Cerebellar cortex (tissue), 1 donor: ENCODE measurements at places on chromosomes 7 and 10.

GRCh38 chr7:24152356-24152755 lies 131.6 kb upstream of the NPY start:
- no peak for DNase-seq

- DNase-seq = no peak
Measured at GRCh38 chr10:50536617-50537240, 87.0 kb downstream of the SGMS1 start.

- DNase-seq = no peak
Measured at GRCh38 chr10:13518076-13518692, 10.6 kb downstream of the BEND7 start.

DNA sequence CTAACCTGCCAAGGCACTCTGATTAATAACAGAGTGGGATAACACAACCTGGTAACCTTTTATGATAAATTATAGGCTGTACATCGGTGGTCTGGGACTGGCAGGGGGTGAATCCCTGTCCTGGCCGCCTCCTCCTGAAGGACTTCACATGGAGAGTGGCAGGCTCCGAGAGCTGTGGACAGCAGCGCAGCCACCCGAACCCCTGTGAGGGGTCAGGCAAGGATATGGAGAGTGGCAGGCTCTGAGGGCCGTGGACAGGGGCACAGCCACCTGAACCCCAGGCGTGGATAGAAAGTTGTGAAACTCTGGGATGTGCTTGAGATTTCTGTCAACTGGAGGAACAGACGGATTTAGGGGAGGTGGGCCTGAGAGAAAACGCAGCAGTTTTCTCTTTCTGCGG lies 107.0 kb upstream of the MGMT start:
- DNase-seq = no peak

GRCh38 chr10:25130906-25131305 lies 43.9 kb upstream of the GPR158 start:
- DNase-seq = no peak

GRCh38 chr10:132463333-132464255 lies 66.6 kb downstream of the PWWP2B start:
- peak; percentile 48 for DNase-seq

DNA sequence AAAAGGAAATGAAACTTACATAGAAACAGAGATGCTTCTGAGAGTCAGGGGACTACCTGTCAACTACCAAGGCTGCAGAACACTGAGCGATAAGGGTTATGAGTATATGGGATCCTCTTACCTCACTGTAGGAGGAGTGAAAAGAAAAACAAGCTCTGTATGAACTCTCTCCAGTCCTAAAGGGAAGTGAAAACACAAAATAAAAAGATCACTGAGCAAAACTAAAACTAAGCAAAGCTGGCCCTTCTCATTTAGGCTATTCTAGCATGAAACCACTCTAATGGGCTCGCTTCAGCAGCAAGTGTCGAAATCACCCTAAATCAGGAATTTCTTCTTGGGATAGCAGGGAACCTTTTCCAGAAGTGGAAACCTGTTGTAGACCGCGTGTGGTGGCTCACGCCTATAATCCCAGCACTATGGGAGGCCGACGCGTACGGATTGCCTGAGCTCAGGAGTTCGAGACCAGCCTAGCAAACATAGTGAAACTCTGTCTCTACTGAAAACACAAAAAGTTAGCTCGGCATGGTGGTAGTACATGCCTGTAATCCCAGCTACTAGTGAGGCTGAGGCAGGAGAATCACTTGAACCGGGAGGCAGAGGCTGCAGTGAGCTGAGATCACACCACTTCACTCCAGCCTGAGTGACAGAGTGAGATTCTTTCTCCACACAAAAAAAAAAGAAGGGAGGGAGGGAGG lies 27.0 kb downstream of the DCLRE1C start:
- DNase-seq = no peak

DNA sequence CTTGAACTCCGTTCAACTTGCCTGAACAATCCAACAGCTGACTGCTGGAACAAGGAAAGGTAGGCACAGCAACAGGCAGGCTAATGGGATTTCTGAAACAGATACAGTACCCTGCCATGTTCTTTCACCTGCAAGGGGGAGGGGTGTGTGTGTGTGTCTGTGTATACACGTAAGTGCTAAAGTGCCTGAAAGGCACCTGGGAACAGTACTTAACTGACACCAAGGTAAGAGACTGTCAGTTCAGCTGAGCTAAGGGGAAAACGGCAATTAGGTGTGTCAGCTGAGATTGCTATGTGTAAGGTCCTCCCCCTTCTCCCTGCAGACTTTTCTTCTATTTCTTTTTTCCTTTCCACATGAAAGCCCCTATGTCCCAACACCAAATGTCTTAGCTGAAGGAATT lies 27.0 kb downstream of the NAMPT start:
- DNase-seq = no peak

- no peak for DNase-seq
Measured at GRCh38 chr10:23826421-23826820, 382.5 kb upstream of the KIAA1217 start.

DNA sequence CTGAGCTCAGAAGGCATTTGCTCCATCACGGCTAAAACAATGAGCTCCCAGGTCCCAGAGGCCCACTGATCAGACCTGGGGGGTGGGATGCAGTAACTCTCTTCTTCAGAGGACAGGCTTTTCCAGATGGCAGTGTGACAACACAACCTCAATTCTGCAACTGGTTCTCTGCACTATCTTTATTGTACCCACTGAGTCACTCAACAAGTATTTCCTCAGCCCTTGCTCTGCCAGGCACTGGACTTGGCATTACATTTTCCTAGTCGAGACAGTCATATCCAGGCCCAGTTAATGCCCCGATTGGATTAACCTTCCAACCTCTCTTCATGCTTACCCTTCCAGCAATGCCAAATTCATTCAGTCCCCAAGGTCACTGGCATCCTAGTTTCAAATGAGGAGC lies 72.6 kb downstream of the JAZF1 start:
- DNase-seq = no peak

DNA sequence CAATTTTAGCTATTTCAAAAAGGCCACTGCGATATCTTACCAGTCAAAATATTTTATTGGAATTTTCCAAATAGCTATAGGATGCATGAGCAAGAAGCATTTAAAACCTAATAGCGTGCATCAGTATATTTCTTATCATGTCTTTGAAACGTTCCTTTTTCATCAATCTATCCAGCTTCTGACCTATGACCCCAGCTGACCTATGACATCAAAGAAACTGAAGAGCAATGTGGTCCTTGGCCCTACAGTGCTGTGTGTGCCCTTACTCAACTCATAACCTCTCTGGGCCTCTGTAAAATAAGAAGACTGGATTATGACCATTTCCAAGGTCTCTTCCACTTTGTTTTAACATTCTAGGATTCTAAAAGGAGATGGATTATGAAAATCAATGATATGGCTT lies 118.2 kb downstream of the ZNF22 start:
- no peak for DNase-seq

DNA sequence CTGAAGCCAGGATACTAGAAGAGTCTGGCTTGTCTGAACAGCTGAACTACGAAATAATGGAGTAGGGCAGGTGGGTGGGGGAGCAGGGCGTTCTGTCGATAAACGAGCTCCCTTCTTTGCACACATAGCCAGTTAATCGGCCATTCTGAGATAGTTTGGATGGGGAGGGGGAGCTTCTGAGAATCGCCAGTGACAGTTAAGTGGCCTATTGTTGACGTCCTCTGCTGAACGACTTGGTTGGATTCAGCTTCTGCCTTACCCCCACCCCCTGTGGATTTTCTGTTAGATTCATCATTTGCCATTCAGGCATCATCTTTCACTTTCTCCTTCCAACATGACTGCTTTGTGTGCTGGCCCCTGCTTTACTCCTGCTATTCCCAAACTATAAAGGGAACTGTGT lies 520 bp downstream of the CPA5 start:
- no peak for DNase-seq

DNA sequence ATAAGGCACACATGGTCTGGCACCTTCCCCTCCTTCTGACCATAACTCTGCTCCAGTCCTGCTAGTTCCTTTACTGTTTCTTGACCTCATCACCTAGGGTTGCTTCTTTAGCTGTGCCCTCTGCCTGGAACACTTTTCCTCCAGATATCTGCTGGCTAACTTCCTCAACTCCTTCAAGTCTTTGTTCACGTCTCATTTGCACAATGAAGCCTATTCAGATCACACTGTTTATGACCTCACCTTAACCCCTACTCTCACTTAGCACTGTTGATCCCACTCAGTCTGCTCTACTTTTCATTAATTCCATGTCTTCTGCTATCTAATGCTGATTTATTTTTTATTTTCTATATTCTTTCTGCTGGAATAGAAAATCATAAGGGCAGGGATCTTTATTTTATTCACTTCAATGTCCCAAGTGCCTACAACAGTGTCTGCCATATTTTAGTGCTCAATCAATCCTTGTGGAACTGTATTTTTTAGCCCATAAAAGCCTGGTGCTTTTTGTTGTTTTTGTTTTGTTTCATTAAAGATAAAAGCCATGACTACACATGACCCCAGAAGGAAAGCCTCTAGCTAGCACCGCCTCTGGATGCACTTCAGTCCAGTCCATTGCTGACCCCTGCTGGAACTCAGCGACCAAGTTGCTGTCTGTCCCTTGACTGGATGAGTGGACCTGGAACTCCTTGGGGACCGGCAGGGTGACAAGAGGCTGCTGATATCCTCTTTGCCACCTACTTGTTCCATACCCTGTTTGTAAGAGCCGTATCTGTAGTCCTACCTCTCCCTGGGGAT lies 12.3 kb downstream of the KLF14 start:
- peak; percentile 74 for DNase-seq

DNA sequence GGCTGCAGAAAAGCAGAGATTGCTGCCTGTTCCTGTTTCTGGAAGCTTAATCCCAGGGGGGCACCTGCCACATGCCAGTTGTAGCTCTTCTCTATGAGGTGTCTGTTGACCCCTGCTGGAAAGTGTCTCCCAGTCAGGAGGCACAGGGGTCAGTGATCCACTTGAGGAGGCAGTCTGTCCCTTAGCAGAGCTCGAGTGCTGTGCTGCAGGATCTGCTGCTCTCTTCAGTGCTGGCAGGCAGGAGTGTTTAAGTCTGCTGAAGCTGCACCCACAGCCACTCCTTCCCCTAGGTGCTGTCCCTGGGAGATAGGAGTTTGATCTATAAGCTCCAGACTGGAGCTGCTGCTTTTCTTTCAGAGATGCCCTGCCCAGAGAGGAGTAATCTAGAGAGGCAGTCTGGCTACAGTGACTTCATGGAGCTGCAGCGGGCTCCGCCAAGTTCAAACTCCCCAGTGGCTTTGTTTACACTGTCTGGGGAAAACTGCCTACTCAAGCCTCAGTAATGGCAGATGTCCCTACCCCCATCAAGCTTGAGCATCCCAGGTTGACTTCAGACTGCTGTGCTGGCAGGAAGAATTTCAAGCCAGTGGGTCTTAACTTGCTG lies 57.6 kb upstream of the CROT start:
- DNase-seq = no peak

- DNase-seq = no peak
Measured at GRCh38 chr7:24729365-24730017, 27.8 kb downstream of the GSDME start.

- no peak for DNase-seq
Measured at GRCh38 chr7:42746214-42746613, 165.7 kb downstream of the C7orf25 start.

DNA sequence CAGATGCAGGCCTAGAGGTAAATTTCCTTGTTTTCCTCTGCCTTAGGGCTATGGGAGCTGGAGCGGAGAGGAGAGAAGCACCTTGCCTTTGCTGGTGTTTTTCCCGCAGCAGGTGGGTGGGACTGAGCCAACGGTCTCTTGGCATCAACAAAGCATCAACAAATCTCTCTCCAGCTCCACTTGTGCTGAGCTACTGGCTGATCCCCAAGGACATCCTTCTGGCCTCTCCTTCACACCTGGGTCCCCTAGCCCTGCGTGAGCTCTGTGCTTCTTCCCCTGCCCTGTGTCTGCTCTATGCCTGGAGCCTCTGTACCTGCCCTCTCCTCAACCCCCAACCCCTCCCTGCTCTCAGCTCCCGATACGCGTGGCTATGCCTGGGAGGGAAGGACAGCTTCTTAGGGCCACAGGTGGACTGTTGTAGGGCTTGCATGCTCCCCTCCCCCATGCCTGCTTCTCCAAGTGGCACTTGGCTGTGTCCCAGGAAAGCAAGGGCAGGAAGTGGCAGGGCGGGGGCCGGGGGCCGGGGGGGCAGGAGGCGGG lies 3.2 kb upstream of the CLDN4 start:
- DNase-seq = peak; percentile 93

- DNase-seq = no peak
Measured at GRCh38 chr10:48232717-48233447, 41.6 kb downstream of the FRMPD2 start.

DNA sequence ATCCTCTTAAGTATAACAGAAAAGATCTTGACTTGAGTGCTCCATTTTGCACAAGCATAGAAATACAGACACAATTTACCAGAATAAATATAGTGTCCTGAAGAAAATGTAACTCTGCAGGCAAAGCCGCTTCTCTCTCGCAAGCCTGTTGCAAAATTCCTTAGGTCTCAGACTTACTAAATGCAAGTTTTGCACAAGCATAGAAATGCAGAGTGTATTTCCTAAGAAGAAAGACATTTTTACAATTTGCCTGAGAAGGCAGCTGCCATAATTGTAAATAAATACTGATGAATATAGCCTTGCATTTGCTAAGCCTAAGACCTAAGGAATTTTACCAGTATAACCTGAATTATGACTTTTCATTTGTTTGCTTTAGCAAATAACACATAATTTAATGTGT lies 67.1 kb downstream of the AGMO start:
- no peak for DNase-seq

DNA sequence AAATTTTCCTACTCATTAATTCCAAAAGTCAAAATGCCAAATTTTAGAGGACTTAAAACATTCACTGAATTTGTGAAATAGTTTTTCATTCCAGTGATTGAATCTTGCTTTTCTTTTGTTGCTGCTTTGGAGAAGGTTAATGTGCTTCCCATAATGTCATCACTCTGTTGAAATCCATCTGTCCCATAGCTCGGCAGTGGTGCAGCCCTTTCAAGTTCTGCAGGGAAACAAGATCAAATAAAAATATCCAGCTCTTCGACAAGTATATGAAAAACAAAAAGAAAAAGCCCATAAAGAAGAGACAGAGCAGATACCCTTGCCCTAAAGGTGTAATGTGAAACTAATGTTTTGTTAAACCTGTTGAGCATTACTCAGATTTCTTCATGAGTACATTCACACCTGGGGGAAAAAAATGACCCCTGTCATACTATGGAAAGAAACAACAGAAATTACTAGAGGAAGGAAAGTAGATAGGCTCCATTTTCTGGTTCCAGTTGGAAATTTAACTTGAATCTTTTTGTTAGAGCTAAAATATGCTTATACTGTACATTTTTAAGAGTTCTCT lies 35.1 kb downstream of the AGR3 start:
- no peak for DNase-seq

DNA sequence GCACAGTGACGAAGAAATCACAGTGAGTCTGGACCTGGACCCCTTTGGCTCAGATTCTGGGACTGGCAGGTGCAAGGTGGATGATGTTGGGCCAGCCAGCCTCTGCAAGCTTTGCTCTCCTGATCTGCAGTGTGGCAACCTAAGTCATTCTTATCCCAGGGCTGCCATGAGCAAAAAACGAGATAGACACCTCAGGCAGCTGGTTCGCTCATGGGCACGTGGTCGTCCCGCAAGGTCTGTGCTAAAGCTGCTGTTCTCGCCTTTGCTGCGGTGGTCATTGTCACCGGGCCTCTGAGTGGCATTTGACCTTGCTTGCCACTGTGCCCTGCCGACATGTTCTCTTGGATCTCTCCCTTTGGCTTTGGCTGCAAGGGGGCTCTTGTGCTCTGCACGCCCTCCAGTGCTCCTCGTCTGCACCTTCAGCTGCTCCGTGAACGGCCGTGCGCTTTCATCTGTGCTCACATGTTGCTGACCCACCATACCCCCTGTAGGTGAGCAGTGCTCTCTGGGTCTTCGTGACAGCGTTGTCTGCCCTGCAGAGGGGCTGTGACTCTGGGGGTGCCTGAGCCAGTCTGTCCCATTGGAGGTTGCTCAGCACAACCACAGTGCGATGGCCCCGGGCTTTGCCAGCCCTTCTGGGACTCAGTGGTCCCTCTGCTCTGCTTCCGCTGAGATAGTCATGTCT lies 317.0 kb downstream of the GLRX3 start:
- no peak for DNase-seq
